Epithelial cell of proximal tubule (primary cell): ENCODE measurements at places on chromosomes 3 and 15. TPM values are rescaled to one million over a fixed set of nuclear protein-coding genes. Genes with fewer than 3 reads are reported as not detected.

Gene ALDH1A3
- total RNA-seq = 79.9 and 141 TPM in 2 replicates

Gene ITIH4
- total RNA-seq = 0.07 TPM in 1 of 2 replicates, not detected in the other

Gene SORD
- total RNA-seq = 32.7 and 36.2 TPM in 2 replicates

Gene GOLGA6D
- not detected in 2 replicates for total RNA-seq

Gene OR4F6
- not detected in 2 replicates for total RNA-seq

Gene CNTN4
- 0.14 and 1.6 TPM in 2 replicates for total RNA-seq

Gene PATL2
- total RNA-seq = not detected in 2 replicates

Gene COL7A1
- total RNA-seq = 47.5 and 211 TPM in 2 replicates

Gene DTWD1
- 9.9 and 10.6 TPM in 2 replicates for total RNA-seq

Gene ZKSCAN7
- 3.5 and 5.7 TPM in 2 replicates for total RNA-seq
